Effector memory CD4-positive, alpha-beta T cell (primary cell): ENCODE measurements at places on chromosomes 7 and 10.

- no peak for DNase-seq
- no peaks in the 10 kb centered on the region for H3K4me1 ChIP-seq
- peaks cover 3% of the 10 kb centered on the region for H3K36me3 ChIP-seq
- H3K27ac ChIP-seq = no peak overlapping the region
- no peak overlapping the region for H3K4me3 ChIP-seq
- no peaks in the 10 kb centered on the region for H3K27me3 ChIP-seq
These were observed 30.1 kb downstream of the PDZD8 start for GRCh38 chr10:117345143-117345542.

- H3K27me3 ChIP-seq = no peaks in the 10 kb centered on the region
- no peak overlapping the region for H3K4me3 ChIP-seq
- H3K4me1 ChIP-seq = no peaks in the 10 kb centered on the region
- no peaks in the 10 kb centered on the region for H3K36me3 ChIP-seq
- H3K27ac ChIP-seq = no peak overlapping the region
These were observed 79.7 kb upstream of the FAM3C start for GRCh38 chr7:121475806-121476205.

- no peak for DNase-seq
- H3K27me3 ChIP-seq = no peaks in the 10 kb centered on the region
- no peak overlapping the region for H3K4me3 ChIP-seq
- no peaks in the 10 kb centered on the region for H3K4me1 ChIP-seq
- no peak overlapping the region for H3K27ac ChIP-seq
- no peaks in the 10 kb centered on the region for H3K36me3 ChIP-seq
These were observed 6.9 kb downstream of the MYOF start for GRCh38 chr10:93475227-93475626.

- no peaks in the 10 kb centered on the region for H3K4me1 ChIP-seq
- no peak overlapping the region for H3K27ac ChIP-seq
- no peak for DNase-seq
- H3K4me3 ChIP-seq = no peak overlapping the region
- H3K36me3 ChIP-seq = no peaks in the 10 kb centered on the region
These were observed 44.8 kb upstream of the EGR2 start for GRCh38 chr10:62860946-62861345.

DNA sequence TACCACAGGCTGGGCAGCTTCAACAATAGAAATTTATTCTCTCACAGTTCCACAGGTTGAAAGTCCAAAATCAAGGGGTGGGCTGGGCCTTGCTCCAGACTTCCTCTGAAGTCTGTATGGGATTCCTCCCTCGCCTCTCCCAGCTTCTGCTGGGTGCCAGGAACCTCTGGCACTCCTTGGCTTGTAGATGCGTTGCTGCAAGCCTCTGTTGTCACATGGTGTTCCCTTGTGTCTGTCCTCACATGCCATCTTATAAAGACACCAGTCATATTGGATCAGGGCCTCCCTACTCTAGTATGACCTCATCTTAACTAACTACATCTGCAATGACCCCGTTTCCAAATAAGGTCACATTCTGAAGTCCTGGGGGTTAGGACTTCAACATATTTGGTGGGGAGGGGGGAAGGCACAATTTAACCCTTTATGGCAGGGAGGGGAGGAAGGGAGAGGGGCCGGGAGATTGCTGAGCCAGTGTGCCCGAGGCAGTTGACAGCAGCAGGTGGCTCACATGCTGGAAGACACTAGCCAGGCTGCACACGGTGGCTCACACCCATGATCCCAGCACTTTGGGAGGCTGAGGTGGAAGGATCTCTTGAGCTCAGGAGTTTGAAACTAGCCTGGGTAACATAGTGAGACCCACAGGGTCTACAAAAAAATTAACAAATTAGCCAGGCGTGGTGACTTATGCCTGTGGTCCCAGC, 18.8 kb downstream of the ZNF282 start:
- peaks cover 60% of the 10 kb centered on the region for H3K36me3 ChIP-seq
- H3K4me1 ChIP-seq = no peaks in the 10 kb centered on the region
- H3K27ac ChIP-seq = no peak overlapping the region
- DNase-seq = no peak
